SK-N-SH (cell line): ENCODE measurements at places on chromosomes 6 and 20.

DNA sequence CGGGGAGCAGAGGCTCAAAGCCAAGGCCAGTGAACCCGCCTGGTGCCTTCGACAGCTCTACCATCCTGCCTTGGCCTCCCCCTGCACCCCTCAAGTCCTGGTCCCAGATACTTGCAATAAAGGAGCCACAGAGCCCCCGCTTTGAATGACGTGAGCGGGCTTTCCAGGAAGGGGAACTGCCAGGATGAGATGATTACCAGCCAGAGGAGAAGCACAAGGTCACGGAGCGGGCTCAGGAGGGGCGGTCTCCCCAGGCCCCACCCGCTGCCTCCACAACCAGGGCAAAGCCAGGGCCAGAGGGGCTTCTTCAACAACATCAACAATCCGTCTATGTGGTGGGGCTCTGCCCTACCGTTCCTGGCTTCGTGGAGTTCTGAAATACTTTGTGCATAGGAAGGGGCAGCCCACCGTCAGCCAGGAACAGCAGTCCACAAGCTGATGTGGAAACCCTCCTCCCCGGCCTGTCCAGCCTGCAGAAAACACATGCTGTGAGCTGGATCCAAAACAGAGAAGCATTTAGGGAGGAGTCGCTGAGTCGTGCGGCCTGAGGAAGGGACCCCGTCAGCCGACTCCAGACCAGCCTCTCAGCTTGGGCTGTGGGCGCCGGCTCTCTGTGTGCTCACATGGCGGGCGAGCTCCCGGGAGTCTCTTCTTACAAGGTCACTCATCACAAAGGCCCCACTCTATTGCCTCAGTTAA lies 392.5 kb downstream of the CDH4 start:
- no peaks in the 10 kb centered on the region for H3K36me3 ChIP-seq
- H3K27me3 ChIP-seq, result no peaks in the 10 kb centered on the region
- no peak overlapping the region for H3K4me3 ChIP-seq
- peaks cover 6% of the 10 kb centered on the region; the same call in 1 of the 2 replicates for H3K4me1 ChIP-seq

DNA sequence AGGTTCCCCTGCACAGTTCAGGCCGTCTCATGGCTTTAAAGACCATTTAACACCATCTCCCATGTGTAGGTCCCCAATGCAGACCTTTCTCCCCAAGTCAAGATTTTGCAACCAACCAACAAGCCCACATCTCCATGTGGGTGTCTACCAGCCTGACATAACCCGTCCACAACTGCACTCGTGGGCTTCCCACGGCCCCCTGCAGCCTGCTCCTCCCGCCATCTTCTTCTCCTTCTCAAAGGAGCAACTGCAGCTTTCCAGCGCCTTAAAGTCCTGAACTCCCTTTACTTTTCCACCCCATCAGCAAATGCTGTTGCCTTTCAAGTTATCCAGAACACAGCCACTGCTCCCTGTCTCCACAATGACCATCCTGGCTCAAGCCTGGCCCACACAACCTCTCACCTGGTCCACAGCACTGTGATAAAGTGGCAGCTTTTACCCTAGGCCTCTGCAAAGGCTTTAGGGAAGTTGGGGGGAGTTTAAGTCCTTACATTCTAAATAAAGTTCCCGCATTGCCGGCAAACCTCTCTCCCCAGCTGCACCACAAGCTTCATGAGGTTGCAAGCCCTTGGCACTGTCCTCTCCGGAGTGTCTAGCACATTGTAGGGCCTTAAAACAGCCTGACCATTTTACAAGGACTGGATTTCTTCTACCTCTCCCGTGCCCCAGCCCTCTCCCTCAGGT lies 140.5 kb downstream of the PREX1 start:
- no peaks in the 10 kb centered on the region for H3K36me3 ChIP-seq
- no peak for DNase-seq
- no peak overlapping the region for H3K27ac ChIP-seq
- H3K27me3 ChIP-seq, result no peaks in the 10 kb centered on the region
- no peak overlapping the region for H3K4me3 ChIP-seq

DNA sequence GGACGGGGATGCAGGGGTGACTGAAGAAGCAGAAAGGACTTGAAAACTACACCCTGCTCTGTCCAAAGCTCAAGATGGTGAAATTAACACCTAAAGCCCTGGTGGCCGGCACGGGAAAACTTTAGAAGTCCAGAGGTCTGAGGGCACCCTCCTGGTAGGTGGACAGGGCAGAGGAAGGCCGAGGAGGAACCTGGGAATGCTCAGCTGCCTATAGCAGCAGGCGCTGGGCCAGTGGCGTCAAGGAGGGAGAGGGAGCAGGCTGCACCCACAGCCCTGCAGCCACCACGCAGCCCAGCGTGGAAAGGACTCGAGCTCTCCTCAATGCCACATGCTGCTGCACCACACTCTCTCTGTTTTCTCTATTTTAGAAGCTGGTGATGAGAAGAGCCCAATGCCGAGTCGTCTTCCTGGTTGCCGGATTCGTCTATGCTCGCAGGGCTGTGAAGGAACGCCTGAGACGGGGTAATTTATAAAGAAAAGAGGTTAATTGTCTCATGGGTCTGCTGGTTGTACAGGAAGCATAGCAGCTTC lies 248.3 kb upstream of the AFDN start:
- H3K4me3 ChIP-seq, result no peak overlapping the region
- H3K27me3 ChIP-seq, result no peaks in the 10 kb centered on the region
- DNase-seq, result no peak
- no peak overlapping the region for H3K27ac ChIP-seq
- H3K36me3 ChIP-seq, result no peaks in the 10 kb centered on the region

- no peaks in the 10 kb centered on the region for H3K4me1 ChIP-seq
- DNase-seq, result no peak
- no peak overlapping the region for H3K27ac ChIP-seq
- no peaks in the 10 kb centered on the region for H3K36me3 ChIP-seq
These were observed 134.0 kb upstream of the ARMC2 start for GRCh38 chr6:108714101-108714765.

DNA sequence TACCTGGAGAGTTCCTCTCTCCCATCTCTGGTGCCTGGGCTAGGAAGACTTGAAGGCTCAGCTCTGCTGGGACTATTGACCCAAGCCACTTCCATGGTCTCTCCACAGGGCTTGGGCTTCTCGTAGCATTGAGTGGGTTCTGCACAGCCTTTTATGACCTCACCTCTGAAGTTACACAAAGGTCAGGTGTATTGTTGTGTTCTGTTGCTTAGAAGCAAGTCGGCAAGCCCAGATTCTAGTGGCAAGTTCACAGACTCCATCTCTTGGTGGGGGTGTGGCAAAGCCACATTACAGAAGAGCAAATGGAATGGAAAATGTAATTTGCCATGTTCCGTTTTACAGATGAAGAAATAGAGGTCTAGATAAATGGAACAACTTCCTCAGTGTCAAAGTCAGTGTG lies 13.5 kb downstream of the BPI start:
- no peaks in the 10 kb centered on the region; the same call in 1 of the 2 replicates for H3K27me3 ChIP-seq
- no peaks in the 10 kb centered on the region for H3K4me1 ChIP-seq
- no peak for DNase-seq
- H3K4me3 ChIP-seq, result no peak overlapping the region

GRCh38 chr6:170247178-170247701 lies 43.6 kb downstream of the DLL1 start:
- no peak for DNase-seq
- no peaks in the 10 kb centered on the region for H3K4me1 ChIP-seq
- H3K36me3 ChIP-seq, result no peaks in the 10 kb centered on the region
- H3K27ac ChIP-seq, result no peak overlapping the region
- H3K4me3 ChIP-seq, result no peak overlapping the region

GRCh38 chr20:2210646-2211552 lies 84.9 kb upstream of the TGM3 start:
- H3K36me3 ChIP-seq, result no peaks in the 10 kb centered on the region
- H3K4me1 ChIP-seq, result peaks cover 5% of the 10 kb centered on the region; the same call in 1 of the 2 replicates
- H3K27me3 ChIP-seq, result peaks cover 6% of the 10 kb centered on the region; the same call in 1 of the 2 replicates
- no peak for DNase-seq
- no peak overlapping the region for H3K4me3 ChIP-seq

DNA sequence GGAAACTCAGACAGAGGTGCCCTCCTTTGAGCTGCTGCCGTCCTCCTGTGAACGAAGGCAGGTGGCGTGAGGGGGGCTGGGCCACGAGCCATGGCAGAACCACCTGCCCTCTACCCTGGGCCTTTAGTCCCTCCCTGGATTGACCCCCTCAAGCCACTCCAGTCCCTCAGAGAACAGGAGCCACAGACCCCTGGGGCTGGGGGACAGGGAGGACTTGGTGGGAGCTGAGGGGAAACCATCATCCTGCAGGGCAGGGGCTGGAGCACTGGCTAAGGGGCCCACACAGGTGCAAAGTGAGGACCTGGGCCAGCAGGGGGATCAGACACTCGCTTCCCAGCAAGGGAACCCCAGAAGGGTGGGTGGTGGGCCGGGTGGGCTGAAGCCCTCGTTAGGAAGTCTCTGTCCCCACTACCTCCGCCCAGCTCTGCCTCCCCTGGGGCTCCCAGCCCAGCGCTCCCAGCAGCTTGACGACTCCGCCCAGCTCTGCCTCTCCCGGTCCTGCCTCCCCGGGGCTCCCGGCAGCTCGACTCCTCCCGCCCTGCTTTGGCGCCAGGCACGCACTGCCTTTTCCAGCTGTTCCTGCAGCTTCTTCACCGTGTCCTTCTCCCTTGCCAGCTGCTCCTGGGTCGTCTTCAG lies 44.4 kb downstream of the DSTN start:
- H3K27me3 ChIP-seq, result no peaks in the 10 kb centered on the region
- H3K27ac ChIP-seq, result no peak overlapping the region
- no peak overlapping the region for H3K4me3 ChIP-seq
- no peaks in the 10 kb centered on the region for H3K4me1 ChIP-seq
- peak; percentile 14 for DNase-seq
- peaks cover 37% of the 10 kb centered on the region; the same call in 1 of the 2 replicates for H3K36me3 ChIP-seq

DNA sequence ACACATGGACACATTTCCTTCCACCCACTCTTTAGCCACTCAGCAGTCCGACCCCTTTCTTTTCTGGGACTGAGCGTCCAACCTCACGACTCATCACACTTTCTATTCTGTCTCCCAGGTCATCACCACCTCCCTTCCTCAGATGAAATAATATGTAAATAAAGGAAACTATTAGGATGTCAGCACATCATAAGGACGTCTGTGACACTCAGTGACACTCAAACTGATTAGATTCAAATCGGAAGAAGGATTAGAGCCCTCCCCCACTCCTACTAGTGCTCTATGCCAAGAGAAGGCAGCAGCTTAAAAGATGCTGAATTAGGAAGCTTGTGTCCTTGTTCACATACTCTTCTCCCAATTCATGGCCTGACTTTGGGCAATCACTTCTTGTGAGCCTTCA lies 113.6 kb downstream of the TNFRSF21 start:
- no peak overlapping the region for H3K27ac ChIP-seq
- no peak for DNase-seq
- H3K36me3 ChIP-seq, result no peaks in the 10 kb centered on the region
- no peak overlapping the region for H3K4me3 ChIP-seq
- no peaks in the 10 kb centered on the region for H3K27me3 ChIP-seq

DNA sequence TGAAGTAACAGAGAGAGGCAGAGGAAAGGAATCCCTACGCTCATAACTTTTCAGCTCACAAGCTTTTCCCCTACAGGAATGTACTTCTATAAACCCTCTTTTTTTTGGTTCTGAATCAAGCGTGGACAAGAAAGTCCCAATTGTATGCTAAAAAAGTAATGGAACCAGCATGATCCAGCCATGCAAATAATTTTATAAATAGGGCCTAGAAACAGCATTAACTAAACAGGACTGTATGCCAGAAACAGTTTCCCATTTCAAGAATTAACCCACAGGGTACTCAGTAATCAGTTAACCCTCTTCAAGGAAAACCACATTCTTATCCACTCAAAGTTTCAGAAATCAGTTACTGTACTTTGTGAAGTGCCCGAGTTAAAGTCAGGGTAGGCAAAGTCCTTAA lies 87.0 kb upstream of the HMGCLL1 start:
- H3K4me3 ChIP-seq, result no peak overlapping the region
- H3K27me3 ChIP-seq, result no peaks in the 10 kb centered on the region
- H3K36me3 ChIP-seq, result no peaks in the 10 kb centered on the region
- H3K4me1 ChIP-seq, result no peaks in the 10 kb centered on the region

- H3K4me1 ChIP-seq, result no peaks in the 10 kb centered on the region
- H3K27me3 ChIP-seq, result no peaks in the 10 kb centered on the region; the same call in 1 of the 2 replicates
- no peak for DNase-seq
- H3K4me3 ChIP-seq, result no peak overlapping the region
- H3K27ac ChIP-seq, result no peak overlapping the region
- H3K36me3 ChIP-seq, result no peaks in the 10 kb centered on the region
These were observed 27.5 kb upstream of the MYMX start for GRCh38 chr6:44189257-44189656.

DNA sequence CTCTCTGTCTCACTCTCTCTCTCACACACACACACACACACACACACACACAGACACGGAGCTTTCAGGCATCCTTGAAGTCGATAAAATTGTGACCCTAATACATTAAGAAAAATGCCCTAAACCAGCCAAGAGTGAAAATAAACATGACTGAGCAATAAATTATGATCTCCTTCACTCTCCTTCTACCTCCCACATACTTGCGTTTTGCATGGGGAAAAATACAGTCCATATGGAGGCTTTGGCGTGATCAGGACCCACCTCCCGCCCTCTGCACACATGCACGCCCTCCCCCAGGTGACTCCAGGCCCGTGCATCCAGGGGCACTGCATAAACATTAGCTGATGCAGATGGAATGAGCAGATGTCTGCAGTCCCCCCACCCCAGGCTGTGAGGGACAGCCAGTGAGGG lies 114.2 kb upstream of the JARID2 start:
- H3K27me3 ChIP-seq, result no peaks in the 10 kb centered on the region
- DNase-seq, result peak; percentile 12
- no peaks in the 10 kb centered on the region for H3K4me1 ChIP-seq

DNA sequence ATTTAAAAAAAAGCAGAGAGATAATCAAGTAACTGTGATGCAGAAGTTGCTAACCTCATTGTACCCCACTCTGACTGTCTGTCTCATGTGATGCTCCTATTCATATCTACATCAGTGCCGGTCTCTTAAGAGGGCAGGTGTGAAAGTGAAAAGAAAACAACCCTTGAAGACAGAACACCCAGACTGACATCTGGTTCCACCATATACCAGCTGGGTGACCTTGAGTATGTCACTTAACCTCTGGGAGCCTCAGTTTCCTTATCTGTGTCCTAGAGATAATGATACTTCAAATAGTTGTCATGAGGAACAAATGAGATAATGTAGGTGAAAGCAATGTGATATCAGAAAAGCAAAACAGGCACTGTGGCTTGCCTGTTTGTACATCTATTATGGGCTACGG lies 426.8 kb upstream of the SOX4 start:
- H3K4me1 ChIP-seq, result no peaks in the 10 kb centered on the region
- no peaks in the 10 kb centered on the region for H3K36me3 ChIP-seq

DNA sequence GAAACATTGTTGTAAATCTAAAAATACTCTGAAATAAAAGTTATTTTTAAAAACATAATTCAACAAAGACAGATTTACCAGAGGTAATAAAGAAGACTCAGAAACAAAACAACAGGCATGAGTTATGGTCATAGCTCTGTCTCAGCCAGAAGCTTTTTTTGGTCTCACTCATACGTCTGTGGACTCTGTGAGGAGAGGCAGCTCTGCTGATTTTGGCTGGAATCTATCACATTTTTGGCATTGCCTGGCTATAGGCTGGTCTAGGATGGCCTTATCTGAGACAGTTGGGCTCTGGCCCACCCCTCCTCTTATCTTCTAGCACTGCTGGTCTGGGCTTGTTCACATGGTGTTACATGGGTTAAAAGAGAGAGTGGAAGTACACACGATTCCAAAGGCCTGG lies 514.0 kb upstream of the BTBD3 start:
- no peaks in the 10 kb centered on the region for H3K27me3 ChIP-seq
- no peaks in the 10 kb centered on the region for H3K36me3 ChIP-seq
- DNase-seq, result no peak
- H3K4me1 ChIP-seq, result no peaks in the 10 kb centered on the region; the same call in 1 of the 2 replicates
